ENCODE measurements at places on chromosomes 3 and 15. TPM values are rescaled to one million over a fixed set of nuclear protein-coding genes. Genes with fewer than 3 reads are reported as not detected.

Gene P2RY12
- polyA plus RNA-seq: not detected

DNA sequence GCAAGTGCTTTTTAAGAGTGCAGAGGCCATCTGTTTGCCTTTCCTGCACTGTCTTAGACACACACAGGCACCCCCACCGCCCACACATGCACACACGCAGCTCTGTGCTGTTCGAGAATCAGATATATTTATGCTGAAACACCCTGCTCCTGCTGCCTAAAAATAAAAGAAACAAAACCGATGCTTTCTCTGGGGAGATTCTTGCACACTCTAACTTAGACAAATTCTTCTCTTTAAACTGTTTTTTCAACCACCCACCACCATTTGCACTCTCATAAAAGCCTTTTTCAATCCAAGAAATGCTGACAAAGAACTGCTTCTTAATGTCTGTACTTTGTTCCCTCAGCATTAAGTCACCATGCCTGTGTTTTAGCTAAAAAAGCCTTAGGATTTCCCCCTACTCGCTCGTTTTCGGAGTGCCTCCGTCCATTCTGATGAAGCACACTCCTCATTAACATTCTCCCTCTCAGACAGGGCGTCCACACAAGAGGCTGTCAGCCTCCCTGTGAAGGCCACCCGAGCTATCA lies 26.2 kb downstream of the SLC12A8 start:
- DNase-seq: no peak

GRCh38 chr3:65052101-65052500 lies 364.3 kb upstream of the ADAMTS9 start:
- no peak for DNase-seq

DNA sequence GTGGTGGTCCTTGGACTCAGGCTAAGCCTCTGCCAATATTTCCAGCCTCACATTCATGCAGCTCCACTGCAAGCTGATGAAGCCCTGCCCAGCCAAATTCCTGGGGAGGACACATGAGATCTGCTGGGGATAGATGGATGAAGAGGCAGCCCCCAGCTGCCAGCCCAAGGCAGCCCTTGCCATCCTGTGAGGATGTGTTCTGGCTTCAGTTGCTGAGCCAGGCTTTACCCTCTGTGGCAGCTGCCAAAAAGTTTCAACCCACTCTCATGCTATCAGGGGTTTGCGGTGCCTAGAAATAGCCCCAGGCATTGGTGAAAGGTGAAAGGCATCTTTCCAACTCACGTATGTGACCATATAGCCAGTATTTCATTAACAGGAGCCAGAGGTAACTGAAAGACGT lies 37.6 kb downstream of the C2CD4A start:
- no peak for DNase-seq

GRCh38 chr15:42313463-42313862 lies 40.2 kb upstream of the TMEM87A start:
- no peak for DNase-seq
